ENCODE measurements at places on chromosomes 1 and 21.

DNA sequence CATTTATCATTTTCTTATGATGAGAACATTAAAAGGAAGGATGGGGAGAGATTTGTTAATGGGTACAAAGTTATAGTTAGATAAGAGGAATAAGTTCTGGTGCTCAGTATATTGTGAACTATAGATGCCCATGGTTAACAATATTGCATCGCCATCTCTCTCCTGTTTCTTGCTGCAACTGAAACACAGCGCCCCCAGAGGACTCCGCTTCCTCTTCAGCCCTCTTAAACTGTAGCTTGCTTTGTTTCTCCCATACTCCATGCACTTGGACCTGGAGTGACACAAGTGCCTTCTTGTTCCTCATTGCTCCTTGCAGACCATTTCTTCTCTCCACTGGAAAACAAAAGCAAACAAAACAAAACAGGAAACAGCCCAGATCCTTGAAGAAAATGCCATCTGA is 70.1 kb upstream of the NTPCR start:
- no peak for DNase-seq

DNA sequence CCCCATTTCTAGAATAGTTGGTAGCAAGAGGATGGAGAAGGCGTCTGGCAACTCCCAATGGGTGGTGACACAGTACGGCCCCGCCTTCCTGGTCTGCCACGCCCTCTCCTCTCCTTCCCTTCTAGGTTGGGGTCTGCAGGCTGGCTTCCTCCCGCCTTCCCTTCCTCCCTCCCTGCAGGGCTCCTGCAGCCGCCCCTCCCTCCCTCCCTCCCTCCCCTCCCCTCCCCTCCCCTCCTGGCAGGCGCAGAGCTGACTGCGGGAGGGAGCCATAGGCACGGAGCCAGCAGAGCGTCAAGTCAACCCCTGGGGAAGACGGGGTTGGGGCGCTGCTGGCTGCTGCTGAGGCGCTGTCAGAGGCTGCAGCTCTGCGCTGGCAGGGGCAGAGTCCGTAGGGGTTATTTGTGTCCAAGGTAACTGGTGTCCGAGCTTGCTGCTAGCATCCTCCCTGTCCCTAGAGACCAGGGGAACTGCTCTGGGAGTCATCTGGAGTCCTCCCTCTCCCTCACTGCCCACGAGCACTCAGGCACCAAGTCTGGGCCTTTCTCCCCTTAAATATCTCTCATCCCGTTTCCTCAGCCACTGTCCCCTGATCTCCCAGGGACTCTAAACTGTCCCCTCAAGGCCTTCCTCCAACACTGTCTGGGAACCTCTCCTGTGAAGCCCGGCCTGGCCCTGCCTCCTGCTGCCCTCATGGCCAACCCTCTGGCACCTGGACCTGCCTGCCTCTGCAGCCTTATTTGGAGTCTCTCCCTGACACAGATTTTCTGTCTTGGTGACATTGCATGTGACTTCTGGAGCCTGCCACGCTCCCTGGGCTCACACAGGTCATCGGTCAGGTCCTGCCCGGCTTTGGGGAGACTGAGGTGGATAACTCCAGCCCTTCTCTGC is 57.4 kb upstream of the ACOT11 start:
- DNase-seq = no peak

- DNase-seq = no peak
Measured at GRCh38 chr1:13763991-13764390, 64.0 kb downstream of the PRDM2 start.

GRCh38 chr1:85570446-85571180 is 9.9 kb upstream of the CCN1 start:
- DNase-seq = no peak

GRCh38 chr1:184075055-184076029 is 23.8 kb downstream of the TSEN15 start:
- no peak for DNase-seq

DNA sequence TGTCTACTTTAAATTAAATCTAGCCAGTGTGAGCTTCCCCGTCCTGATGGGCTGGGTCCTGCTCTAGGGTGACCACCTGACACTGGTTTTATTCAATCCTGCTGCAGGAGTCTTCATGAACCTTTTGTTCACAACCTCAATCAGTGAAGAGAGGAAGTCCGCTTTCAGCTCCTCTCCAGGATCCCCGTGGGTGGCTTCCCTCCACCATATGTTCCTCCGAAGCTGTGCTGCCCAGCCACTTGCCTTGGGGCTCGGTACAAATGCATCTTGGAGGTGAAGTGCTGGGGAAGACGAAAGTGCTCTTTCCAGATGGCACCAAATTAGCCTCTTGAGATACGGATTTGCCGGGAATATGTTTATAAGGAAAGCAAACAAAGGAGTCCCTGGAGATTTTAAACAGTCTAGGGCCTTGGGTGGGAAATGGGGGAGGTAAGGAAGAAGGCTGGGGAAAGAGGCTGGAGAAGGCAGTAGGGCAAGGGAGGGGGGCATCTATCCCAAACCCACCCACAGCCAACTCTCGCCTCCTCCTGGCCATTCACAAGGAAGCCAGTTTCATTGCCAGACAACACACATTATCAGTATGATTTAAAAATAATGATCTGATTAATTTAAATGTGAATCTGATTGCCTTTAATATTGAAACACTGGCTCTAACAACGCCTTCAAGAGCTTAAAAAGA is 430.8 kb downstream of the DISC1 start:
- DNase-seq = no peak

DNA sequence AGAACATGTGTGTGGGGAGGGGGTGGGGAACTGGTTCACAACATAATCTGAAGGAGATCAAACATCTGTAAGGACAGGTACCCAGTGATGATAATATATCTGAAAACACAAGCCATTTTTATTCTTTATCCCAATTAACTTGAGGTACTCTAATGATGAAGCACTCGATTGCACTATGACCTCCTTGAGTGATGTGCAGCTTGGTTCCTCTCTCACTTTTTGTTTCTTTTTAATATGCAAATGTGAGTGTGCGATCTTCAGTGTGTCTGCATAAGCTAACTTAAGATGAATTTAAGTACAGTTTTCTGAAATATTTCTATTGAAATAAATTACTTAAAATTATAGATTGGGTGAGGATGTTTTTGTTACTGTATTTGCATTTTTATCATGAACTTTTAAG is 50.6 kb upstream of the ANGPTL1 start:
- no peak for DNase-seq

GRCh38 chr1:85275701-85276214 is 674 bp downstream of the BCL10 start:
- DNase-seq = no peak

DNA sequence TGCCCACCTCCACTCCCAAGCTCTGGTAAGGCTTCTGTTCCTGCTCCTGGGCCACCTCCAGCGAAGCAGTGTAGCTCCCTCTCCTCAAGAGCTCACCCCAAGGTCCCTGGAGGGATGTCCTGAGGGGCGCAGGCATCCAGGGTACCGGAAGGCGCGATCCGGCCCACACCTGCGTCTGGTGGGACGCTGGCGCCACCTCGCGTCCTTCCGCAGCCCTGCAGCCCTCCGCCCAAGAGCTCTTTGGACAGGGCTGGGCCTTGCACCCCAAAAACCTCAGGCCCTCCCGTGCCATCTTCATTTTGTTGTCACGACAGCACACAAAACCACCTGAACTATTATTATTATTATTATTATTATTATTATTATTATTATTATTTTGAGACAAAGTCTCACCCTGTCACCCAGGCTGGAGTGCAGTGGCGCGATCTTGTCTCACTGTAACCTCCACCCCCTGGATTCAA is 49.2 kb upstream of the PAX7 start:
- DNase-seq = peak; percentile 12

GRCh38 chr1:7235871-7236517 is 450.7 kb downstream of the CAMTA1 start:
- no peak for DNase-seq

DNA sequence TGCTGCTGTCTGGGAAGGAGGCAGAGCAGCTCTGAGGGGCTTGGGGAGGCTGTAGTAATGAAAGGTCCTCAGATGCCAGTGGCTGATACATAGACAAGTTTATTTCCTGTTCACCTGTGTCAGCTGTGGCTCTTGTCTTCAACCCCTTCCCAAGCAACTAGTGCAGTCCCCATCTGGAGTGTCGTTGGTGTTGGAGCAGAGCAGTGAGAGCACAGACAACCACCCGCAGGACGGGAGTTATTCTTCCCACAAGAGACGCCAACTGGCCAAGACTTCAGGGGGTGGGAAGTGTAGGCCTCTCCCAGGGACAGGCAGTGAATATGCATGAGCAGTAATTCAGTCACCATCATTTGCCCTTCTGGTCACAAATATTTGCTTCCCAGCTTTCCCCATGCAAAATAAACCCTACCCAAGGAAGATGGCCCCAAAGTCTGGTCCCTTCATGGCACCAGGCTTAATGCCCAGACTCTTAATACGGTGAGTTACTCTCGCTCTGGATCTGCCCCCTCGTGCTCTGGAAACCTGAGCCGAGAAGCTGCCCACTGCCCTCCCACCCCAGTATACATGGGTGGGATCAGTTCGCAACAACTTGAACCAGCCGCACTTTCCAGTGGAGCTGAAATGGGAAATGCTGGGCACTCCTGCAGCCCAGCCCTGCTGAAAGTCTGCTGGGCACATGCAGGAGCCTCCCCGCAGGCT is 153.5 kb upstream of the COL6A1 start:
- no peak for DNase-seq

GRCh38 chr21:33458861-33459260 is 20.9 kb downstream of the TMEM50B start:
- no peak for DNase-seq

- DNase-seq = no peak
Measured at GRCh38 chr1:41528726-41529605, 44.5 kb upstream of the EDN2 start.

DNA sequence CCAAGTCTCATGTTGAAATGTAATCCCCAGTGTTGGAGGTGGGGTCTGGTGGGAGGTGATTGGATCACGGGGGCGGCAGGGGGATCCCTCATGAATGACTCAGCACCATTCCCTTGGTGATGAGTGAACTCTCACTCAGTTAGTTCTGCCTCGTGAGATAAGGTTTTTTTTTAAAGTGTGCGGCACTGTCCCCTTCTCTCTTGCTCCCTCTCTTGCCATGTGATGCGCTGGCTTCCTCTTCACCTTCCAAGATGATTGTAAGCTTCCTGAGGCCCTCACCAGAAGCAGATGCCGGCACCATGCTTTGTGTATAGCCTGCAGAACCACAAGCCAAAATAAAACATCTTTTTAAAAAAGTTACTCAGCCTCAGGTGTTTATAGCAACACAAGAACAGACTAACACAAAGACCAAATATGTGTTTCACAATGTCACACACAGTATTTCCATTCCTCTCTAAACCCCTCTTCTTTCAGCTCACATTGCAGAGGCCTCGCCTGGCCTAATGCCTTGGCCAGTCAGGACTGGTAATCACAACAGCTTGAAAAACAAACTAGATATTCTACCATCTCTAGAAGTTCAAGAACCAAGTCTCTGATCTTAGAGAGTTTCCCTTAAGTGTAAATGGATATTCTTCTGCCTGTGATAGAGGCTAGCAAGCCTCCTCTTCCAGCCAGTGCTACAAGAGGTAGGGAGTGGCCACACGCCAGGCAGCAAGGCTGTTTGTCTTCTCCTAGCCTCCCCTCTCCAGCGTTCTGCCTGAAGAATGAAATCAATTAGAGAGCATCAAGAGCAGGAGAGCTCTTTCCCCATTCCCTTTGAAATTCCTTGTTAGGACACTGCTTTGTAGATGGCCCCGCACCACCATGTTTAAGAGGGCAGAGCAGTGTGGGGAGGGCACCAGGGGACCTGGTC is 19.6 kb upstream of the RAP1A start:
- DNase-seq = no peak
